ENCODE measurements at places on chromosomes 16 and 17. TPM values are rescaled to one million over a fixed set of nuclear protein-coding genes. Genes with fewer than 3 reads are reported as not detected.

DNA sequence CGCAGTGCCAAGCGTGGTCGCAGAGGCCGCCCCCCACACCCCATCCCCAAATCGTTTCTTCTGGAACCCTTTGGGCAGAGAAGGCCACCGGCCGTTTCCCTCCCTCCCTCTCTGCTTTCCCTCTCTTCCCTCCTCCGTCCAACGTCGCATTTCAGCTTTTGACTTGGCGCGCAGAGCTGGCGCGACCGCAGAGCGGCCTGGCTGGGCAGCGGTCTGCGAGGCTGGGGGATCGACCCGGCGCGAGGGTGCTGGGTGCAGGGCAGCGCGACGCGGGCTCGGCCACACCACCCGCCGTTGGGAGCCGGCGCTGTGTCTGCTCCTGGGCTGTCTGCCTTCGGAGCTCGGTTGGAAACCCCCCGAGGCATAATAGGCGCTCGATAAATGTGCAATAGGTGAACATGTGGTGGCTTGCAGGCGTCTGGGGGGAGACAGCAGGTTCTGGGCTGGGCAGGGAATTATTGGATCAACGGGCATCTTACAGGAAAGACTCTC lies 2.8 kb upstream of the NTN3 start:
- peak; percentile 48 for DNase-seq

- no peak for DNase-seq
Measured at GRCh38 chr16:63943566-63943965, 1178.3 kb downstream of the CDH11 start.

GRCh38 chr17:40363111-40363827 lies 1.3 kb downstream of the GJD3 start:
- DNase-seq, result peak; percentile 60

DNA sequence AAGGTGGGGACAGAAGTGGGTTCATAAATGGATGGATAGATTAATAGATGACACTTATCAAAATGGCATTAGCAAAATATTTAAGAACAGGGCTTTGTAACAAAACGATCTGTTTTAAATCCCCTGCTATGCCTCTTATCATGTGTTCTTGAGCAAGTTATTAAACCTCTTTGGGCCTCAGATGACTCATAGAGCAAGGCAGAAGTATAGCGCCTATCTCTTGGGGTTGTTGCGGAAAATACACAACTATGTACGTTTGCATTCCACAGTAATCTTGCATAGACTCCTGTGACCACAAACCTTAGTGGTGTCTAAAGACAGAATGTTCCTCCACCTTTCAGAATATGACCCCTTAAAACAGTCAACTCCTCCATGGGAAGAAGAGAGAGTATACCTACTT lies 116.8 kb downstream of the CDYL2 start:
- peak; percentile 54 for DNase-seq

The NTN1 gene
- total RNA-seq, result 1.5 TPM

- no peak for DNase-seq
Measured at GRCh38 chr17:68152161-68152571, 95.7 kb upstream of the AMZ2 start.

DNA sequence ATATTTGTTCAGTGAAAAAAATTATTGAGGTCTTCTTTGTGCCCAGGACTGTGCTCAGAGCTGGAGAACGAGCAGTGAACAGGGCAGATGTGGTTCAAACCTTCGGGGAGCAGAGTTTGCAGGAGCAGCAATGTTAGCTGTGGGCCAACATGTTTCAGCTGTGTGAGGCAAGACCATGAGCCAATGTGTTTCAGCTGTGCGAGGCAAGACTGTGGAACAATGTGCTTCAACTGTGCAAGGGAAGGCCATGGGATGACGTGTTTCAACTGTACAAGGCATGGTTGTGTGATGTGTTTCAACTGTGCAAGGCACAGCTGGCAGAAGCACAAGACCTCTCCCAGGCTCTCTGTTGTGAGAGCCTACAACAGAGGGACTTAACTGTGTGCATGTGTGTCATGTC lies 35.2 kb upstream of the SDK2 start:
- no peak for DNase-seq

The SOST gene
- total RNA-seq, result not detected

- peak; percentile 16 for DNase-seq
Measured at GRCh38 chr17:2138318-2138717, 83.4 kb downstream of the HIC1 start.

The KRTAP4-4 gene
- total RNA-seq, result not detected

DNA sequence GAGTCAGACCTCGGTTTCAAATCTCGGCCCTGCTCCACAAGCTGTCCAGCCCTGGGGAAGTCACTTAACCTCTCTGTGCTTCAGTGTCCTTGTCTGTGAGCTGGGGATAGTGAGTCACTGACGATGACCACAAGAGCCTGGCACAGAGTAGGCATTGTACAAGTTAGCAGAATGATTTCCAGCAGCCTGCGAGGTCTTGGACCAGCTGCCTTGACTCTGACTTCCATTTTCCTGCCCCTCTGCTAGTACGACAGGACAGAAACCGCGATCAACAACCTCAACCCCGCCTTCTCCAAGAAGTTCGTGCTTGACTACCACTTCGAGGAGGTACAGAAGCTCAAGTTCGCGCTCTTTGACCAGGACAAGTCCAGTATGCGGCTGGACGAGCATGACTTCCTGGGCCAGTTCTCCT lies 20.7 kb downstream of the CPNE2 start:
- no peak for DNase-seq

The OMG gene
- total RNA-seq, result not detected

GRCh38 chr17:41464682-41465081 lies 2.5 kb downstream of the KRT32 start:
- peak; percentile 28 for DNase-seq

The TMED6 gene
- 4.6 TPM for total RNA-seq

GRCh38 chr17:76681222-76682137 lies 29.3 kb downstream of the MXRA7 start:
- peak; percentile 85 for DNase-seq

DNA sequence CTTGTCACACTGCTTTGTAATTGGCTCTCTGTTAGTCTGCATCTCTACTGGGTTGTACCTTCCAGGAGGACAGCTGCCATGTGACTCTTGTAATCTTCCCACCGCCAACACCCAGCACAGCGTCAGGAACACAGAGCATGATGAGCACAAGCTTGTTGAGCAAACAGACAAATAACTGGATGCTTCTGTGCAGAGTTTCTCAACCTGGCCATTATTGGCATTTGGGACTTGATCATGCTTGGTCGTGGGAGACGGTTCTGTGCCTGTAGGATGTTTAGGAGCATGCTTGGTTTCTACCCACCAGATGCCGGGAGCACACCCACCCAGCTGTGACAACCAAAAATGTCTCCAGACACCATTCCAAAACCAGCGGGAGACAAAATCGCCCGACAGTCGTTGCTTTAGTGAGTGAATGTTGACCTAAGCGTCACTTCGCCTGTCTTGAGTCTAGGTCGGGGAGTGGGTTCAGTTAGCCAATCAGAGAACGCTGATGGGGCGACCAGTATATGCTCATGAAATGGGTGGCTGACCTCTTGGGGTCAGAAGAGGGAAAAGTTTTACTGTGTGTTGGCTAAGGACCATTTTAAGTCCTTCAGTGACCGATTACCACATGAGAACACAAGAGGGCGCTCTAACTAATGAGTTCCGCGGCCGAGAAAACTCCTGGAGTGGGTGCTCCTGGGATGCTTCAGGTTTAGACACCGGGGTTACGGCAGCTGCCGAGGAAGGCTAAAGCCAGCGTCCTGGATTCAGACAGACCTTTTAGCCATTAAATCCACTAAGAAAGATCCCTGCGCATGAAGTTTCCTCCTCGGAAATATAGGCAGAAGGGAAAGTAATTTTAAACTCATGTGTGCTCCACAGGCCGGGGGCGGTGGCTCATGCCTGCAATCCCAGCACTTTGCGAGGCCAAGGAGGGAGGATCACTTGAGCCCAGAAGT lies 57.8 kb upstream of the TEX2 start:
- peak; percentile 75 for DNase-seq

The RND2 gene
- total RNA-seq, result 6.3 TPM

The SPNS3 gene
- total RNA-seq, result 0.17 TPM

The CHD9NB gene
- 2.3 TPM for total RNA-seq

DNA sequence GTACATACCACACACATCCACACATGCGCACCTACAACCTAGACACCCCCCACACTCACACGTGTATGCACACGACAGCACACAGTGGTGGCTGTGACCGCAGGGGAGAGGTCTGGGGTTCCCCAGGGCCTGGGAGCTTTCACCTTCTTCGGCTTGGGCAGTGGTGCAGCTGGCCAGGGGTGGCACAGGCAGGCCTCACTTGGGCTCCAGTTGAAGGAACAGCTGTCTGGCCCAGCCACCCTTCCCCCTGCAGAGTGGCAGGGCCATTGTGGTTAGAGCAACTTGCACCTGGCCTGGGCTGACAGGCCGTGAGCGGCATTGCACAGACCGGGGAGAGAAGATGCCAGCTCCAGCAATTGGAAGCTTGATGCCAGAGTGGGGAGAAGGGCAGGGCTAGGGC lies 114.5 kb upstream of the GSE1 start:
- no peak for DNase-seq

The TCAP gene
- total RNA-seq, result 0.90 TPM

The MRC2 gene
- 104 TPM for total RNA-seq

The RGS11 gene
- total RNA-seq, result 0.04 TPM

The PRSS36 gene
- 0.63 TPM for total RNA-seq

The CES4A gene
- total RNA-seq, result 7.2 TPM
